Adrenal gland (tissue), 19 donors: ENCODE measurements at places on chromosomes 5 and 9.

- DNase-seq: no peak
These were observed 205.0 kb upstream of the ACTBL2 start for GRCh38 chr5:57687596-57687995.

GRCh38 chr5:132493821-132494220 lies 3.2 kb upstream of the IRF1 start:
- no peak for DNase-seq

DNA sequence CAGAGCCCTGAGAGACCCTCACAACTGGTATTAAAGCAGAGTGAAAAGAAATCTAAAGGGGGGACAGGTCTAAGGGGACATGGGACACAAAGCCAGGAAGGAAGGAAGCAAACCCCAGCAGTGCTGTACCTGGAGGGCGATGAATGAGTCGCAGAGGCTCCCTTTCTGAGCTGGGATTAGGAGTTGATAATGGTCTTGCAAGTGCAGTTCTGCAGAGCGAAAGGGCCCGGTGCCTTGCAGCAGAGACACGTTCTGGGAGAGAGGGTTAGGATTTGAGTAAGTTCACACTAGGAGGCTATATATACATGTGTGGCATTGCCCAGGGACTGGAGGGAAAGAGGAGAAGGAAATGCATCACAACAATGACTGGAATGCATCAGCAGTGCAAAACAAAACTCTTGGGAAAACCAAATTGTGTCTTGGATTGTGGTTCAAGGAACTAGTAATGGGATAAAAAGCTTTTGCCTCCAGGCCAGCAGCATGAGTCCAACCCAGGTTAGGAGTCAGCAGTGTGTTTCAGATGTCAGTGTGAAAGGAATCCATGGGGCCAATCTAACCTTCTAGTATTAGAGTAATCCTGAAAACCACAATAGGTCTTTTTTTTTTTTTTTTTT lies 38.8 kb upstream of the LIFR start:
- no peak for DNase-seq

DNA sequence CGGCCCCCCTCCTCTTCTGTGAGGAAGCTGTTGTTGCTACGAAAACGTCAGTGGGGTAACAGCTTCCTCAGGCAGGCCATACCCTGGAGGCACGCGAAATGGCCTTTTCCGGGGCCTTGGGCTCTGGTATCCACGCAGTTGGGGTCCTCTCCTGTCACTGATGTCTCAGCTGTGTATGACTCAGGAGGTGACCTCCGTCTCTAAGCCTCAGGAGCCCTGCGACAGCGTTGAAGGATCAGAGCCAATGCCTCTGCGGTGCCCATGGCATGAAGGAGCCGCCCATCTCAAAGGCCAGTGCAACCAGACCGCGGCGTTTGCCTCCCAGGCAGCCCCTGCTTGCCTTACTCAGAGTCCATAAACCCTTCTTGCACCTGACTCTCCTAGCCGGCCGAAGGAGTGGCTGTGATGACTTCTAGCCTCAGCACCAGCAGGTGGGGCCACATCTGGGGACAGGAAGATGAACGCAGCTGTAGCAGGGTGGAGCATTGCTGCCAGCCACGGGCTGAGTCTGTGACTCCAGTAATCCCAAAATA lies 1.0 kb upstream of the MXD3 start:
- DNase-seq: peak; percentile 56
